ENCODE measurements at places on chromosomes 2 and 18.

GRCh38 chr18:7812431-7813063 is 245.4 kb downstream of the PTPRM start:
- DNase-seq: no peak

DNA sequence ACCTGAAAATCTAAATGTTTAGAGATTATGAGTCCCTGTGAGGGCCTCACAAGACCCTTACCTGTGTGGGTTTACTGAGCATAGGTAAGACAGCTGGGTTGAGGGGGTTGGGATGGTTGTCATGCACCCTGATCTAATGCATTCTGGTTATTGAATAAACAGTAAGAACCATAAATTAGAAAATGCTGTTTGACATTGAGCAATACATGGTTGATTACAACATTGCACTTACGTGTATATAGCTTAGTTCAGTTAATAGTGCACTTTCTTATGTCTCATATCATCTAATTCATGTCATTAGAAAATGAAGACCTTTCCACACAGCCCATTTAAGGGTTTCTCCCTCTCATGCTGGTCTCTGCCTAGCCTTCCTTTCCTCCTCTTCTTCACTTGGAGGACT is 253.5 kb upstream of the ATP5MC3 start:
- no peak for DNase-seq

- DNase-seq: no peak
Measured at GRCh38 chr2:193240752-193241151, 1046.0 kb upstream of the TMEFF2 start.

DNA sequence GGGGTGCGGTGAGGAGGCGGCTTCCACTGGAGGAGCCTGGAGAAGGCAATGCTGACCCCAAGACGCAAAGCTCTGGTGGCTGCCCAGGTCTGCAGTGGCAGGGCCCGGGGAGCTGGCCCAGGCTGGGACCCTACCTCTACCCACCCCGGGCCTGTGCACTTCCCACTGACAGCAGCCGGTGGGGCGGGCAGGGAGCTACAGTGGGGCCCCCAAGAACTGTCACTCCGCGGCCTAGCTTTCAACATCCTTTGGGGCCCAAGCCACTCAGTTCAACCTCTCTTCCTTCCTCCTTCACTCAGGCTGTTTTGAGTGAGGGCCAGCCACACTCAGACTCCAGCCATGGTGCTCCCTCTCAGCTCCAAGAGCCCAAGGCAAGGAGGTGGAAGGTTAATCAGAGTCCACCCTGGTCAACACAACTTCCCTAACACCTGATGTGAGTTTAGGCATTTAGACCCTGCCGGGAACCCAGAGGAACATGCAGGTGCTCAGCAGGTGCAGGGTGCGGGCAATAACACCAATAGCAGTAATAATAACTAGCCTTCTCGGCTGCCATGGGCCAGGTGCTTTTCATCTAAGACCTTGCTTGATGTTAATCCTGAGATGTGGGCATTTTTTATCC is 93.6 kb downstream of the ZFP36L2 start:
- DNase-seq: no peak

DNA sequence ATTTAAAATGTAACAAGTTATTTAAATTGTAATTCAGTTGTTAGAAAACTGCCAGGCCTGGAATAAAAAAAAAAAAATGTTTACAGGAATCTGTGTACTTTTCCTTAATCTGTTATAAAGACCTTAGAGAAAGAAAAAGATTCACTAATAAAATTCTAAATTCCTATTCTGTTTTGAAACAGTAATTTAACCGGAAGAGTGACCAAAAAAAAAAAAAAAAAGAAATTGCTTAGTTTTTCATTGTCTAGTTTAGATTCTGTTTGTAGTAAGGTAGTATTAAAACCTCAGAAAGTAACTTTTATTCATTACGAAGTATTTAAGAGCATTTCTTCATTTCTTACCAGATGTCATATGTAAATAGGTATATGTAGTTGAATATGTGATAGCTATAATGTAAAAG is 2.5 kb downstream of the REL start:
- no peak for DNase-seq

- no peak for DNase-seq
Measured at GRCh38 chr2:138059487-138060300, 95.4 kb downstream of the HNMT start.

- DNase-seq: no peak
Measured at GRCh38 chr18:41982942-41983660, 28.1 kb downstream of the PIK3C3 start.

- DNase-seq: no peak
Measured at GRCh38 chr2:234690569-234691213, 193.8 kb upstream of the ARL4C start.

- DNase-seq: no peak
Measured at GRCh38 chr2:105328281-105329196, 996 bp downstream of the TGFBRAP1 start.

GRCh38 chr2:163602196-163602595 is 133.6 kb downstream of the FIGN start:
- no peak for DNase-seq

DNA sequence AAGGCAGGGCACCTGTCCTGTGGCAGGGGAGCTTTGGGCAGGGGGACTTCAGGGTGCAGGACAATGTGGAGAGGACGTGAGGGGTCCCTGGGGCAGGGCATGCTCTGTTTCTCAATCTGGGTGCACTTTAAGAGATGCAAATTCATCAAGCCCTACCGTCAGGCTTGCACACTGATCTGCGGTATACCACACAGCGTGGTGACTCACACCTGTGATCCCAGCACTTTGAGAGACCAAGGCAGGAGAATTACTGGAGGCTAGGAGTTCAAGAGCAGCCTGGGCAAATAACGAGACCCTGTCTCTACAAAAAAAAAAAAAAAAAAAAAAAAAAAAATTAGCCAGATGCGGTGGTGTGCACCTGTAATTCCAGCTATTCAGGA is 10.2 kb upstream of the GPC1 start:
- DNase-seq: no peak

GRCh38 chr2:105287692-105288091 is 41.8 kb downstream of the TGFBRAP1 start:
- no peak for DNase-seq

DNA sequence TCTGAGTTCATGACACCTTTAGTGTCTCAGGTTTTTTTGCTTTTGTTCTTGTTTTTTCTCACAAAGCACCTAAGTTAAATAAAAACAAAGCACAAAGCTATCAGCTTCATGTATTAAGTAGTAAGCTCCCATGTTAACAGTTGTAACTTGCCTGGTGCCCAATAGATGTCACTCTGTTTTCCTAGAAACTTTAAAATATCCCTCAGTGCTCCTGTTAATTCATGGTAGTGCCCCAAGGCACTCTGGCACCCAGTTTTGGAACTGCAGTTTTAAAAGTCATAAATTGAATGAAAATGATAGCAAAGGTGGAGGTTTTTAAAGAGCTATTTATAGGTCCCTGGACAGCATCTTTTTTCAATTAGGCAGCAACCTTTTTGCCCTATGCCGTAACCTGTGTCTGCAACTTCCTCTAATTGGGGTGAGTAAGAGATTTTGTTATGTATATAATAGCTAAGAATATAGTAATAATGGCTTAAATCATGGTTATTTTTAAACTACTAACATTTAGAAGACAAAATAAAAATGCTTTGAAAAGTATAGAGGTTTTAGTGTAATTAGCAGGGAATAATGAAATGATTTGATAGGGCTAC is 555.0 kb upstream of the TMEFF2 start:
- DNase-seq: no peak

GRCh38 chr2:118580651-118581050 is 266.8 kb downstream of the EN1 start:
- no peak for DNase-seq

GRCh38 chr2:223998948-223999347 is 40.1 kb downstream of the SERPINE2 start:
- no peak for DNase-seq

DNA sequence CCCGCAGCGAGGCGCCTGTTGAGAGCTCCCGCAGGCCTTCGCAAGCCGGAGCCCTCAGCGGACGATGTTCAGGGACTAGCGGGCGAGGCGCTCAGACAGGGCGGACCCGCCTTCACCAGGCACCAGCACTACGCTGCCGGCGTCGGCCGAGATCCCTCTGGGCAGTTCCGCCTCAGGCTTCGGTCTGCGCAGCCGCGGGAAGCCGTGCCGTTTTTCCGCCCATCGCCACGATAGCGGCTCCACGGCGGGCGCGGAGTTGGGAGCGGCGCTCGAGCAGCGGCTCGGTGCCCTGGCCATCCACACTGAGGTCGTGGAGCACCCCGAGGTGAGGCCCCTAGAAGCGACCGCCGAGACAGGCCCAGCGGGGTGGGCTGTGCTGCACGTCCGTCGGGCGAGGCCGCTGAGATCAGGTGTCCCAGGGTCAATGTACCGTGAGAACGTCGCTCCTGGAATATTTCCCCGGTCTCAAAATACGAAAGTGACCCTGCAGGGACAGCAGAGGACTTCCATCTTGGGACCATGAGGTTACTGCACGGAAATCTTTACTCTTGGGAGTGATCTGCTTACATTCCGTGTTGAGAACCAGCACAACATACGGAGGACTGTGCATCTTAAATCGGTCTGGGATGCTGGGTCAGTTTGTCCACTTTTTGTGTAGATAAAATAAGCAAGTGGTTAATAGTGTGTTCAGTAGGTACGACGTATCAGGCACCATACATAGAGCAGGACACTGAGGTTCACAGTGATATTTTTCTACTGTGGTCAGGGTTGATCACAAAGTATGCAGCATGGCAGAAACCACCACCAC is 13.3 kb upstream of the MTIF2 start:
- DNase-seq: peak; percentile 82

GRCh38 chr2:68980956-68981355 is 6.5 kb downstream of the GKN1 start:
- DNase-seq: no peak
